ENCODE measurements at places on chromosomes 7 and 10.

DNA sequence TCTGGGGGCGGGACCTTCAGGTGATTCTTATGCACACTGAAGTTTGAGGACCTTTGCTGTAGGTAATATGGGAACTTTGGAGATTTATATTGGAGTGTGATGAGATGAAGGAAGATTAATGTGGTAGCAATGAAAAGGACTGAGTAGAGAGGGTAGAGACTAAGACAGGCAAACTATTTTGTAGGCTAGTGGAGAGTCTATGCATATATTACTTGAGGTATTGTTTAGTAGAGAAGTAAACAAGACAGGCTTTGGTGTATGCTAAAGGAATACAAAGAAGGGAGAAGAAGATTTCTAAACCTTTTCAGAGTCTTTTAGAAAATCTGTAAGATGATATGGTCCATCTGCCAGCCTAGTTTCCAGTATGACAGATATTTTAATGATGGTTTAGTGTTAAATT lies 129.1 kb downstream of the EXOC4 start:
- DNase-seq, result no peak

DNA sequence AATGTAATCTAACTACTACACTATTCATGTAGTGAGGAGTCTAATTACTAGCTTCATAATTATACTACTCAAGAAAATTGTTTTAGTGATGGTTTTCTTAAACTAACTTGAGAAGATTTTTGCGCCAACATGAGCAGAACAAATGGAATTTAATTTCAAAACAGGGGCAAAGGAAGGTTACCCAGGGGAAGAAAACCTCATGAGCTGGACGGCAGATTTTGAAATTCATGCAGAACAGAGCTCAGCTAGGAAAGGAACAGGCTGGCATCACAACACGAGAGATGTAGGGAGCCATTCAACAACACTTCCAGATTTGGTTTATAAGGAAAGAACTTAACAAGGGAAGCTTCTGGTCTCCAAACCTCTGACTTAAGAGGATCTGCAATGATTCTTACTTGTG lies 235.3 kb upstream of the PRKCQ start:
- no peak for DNase-seq

- DNase-seq, result no peak
Observed at GRCh38 chr10:113060201-113061053, 110.4 kb downstream of the TCF7L2 start.

GRCh38 chr10:52486840-52487611 lies 172.9 kb downstream of the DKK1 start:
- no peak for DNase-seq

DNA sequence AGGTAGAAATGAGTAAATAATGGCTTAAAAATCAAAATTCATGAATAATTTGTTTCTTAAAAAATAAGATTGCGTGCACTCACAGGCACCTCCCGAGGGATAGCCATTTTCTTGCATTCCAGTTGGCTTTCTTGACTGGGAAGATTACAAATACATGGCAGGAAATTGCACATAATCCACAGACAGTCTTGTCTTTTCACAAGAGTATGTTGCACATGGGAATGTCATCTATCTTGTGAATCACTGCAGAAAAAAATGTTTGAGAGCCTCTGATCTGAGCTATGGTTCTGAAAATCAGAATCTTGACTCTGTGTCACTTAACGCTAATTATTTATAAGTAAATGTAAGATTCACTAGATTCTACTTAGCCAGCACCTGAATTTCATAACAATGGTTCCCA lies 74.1 kb upstream of the PRKG1 start:
- no peak for DNase-seq

DNA sequence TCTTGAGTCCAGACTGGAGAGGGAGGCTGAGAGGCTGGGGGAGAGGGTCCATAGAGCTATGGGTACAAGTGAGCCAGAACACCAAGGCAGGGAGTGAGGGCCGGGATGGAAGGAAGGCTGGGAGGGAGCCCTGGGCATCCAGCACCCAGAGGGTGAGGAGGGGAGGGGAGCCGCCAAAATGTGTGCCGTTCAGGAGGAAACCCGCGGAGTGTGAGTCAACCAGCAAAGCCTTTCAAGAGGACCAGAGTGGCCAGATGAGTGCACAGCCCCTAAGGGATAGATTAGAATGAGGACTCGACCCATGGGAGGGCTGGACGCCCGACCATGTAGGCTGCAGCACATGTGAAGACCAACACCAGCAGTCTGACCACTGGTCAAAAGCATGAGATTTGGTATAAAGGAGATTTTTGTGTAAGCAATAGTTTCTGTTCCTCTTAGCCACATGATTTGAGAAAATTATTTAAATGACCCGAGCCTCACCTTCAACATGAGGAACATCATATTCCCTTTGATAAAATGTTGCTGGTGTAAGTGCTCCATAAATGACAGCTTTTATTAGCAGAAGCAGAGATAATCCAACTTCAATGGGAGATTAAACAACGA lies 179.7 kb upstream of the GRB10 start:
- DNase-seq, result no peak

DNA sequence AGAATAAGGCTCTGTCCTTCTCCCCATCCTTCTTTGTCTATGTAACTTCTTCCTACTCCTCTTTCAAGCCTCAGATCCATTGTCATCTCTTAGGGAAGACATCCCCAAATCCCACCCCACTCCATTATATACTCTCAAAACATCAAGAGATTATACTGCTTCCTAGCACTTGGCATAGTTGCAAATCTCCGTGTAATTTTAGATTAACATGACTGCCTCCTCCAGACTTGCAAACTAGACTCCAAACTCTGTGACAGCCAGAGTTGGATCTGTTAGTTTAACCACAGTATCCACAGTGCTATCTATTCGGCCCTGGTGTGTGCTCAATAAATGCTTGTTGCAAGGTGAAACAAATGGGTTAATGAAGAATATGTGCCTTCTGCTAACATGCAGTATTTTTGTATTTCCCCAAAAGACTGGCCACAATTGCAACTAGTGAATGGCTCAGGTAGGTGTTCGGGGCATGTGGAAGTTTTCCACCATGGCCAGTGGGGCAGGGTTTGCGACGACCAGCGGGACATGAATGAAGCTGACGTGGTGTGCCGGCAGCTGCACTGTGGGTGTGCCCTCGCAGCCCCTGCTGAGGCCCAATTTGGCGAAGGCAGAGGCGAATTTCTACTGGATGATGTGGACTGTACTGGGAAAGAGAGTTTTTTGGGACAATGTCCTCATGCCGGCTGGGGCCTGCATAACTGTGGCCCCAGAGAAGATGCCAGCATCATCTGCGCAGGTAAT lies 34.5 kb upstream of the C10orf120 start:
- no peak for DNase-seq

GRCh38 chr7:33186192-33186591 lies 56.8 kb downstream of the BBS9 start:
- no peak for DNase-seq

- no peak for DNase-seq
Observed at GRCh38 chr7:157183832-157184231, 45.1 kb downstream of the UBE3C start.

DNA sequence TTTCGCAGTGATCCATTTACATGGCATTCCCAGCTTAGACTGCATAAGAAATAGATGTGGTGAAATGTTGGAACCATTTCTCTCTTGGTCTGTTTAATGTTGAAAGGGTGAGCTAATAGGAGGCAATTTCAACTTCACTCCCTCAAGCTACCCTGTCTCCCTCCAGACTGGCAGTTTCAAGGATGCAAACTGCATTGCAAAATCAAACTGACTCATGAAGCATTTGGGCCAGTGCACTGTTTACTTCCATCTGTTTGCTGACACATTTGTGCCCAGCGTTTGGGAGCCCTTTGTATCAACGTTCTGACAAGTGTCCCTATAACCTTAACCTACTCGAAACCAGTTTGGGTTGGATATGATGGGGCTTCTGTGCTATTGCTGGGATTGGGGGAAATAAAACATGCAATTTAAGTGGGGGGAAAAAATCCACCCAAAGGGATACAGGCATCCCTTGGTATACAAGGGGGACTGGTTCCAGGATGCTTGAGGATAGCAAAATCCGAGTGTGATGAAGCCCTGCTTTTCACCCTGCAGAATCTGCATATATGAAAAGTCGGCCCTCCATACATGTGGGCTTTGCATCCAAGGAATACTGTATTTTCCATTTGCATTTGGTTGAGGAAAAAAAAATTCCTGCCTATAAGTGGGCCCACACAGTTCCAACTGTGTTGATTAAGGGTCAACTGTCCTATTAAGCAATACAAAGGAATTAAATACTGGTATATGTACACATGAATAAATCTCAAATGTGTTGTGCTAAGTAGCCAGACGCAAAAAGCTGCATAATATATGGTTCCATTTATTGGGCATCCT lies 15.6 kb downstream of the RHEB start:
- DNase-seq, result no peak

DNA sequence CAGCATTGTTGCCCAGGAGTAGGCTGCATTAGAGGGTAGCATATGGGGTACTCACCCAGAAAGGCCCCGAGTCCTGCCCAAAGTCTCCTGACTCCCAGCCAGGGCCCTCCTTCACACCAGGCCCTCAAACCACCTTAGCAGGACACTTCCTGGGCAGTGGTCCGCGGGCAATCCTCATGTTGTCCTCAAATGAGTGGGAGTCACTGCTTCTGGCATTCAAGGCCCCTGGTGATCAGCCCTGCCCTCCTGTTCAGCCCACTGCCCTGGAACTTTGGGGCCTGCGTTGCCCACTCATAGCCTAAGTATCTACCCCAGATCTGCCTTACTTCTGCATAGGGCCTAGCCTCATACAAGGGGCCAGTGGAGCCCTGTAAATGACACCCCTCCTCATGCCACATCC lies 70.9 kb upstream of the PRLHR start:
- no peak for DNase-seq

GRCh38 chr10:49134327-49134726 lies 506 bp upstream of the FAM170B start:
- no peak for DNase-seq

- no peak for DNase-seq
Observed at GRCh38 chr10:95214369-95214768, 20.3 kb downstream of the ACSM6 start.

- DNase-seq, result no peak
Observed at GRCh38 chr7:101171442-101171837, 6.1 kb upstream of the VGF start.

- DNase-seq, result no peak
Observed at GRCh38 chr10:92574548-92575261, 812 bp upstream of the IDE start.

DNA sequence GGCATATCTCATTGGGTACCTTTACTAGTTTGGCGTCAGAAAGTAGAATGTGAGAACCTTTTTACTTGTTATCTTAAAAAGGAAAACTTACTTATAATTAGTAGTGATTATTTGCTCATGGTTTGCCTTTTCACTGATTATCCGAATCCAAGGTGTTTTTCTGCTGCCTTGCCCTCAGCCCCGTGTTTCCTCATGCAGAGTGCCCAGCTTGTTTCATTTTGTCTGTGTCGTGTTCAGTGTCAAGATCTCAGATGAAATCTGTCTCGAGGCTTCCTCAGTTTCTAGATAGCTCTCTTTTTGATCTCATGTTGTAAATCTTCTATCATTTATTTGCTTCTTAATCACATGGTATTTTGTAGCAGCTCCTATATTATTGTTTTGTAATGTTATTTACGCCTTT lies 30.1 kb downstream of the RPA3 start:
- DNase-seq, result no peak

- DNase-seq, result no peak
Observed at GRCh38 chr10:83943049-83943448, 196.3 kb upstream of the GHITM start.

DNA sequence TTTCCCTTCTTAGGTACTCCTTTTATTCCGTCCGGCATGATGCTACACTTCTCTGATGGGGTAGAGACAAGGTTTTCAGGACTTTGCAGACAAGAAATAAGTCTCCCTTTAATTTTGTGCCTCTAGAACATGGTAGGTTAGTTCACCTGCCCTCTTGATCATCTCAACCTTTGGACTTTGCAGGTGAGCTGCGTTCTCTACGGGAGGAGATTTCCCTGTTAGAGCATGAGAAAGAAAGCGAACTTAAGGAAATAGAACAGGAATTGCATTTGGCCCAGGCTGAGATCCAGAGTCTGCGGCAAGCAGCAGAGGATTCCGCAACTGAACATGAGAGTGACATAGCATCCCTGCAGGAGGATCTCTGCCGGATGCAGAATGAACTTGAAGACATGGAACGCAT lies 9.2 kb downstream of the CCDC136 start:
- no peak for DNase-seq

DNA sequence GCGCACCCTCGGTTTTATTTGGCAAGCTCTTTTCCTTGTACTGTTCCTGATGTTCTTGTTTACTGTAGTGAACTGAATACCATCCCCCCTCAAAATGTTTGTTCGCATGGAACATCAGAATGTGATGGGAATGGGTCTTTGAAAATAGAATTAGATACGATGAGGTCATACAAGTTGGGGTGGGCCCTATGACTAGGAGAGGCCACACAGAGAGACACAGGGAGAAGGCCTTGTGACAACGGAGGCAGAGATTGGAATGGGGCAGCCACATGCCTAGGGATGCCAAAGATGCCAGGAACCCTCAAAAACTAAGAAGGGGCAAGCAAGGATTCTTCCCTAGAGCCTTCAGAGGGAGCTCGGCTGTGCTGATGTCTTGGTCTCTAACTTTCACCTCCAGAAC lies 123.6 kb downstream of the FAM204A start:
- no peak for DNase-seq

DNA sequence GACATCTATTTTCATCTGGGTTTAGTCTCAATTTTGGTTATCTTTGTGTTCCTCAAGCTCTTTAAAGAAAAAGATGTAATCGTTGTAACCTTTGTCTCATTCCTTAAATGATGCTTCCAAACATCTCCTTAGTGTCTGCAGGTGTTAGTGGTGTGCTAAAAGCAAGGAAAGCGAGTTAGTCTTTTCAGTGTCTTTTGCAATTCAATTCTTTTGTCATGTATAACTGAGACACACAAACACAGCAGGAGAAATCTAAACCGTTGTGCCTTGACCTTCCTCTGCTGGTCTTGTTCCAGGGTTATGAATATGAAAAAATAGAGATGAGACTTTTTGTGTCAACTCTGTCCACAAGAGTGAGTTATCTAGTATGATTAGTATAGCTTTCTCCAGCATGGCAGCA lies 40.7 kb downstream of the PIK3CG start:
- DNase-seq, result no peak

DNA sequence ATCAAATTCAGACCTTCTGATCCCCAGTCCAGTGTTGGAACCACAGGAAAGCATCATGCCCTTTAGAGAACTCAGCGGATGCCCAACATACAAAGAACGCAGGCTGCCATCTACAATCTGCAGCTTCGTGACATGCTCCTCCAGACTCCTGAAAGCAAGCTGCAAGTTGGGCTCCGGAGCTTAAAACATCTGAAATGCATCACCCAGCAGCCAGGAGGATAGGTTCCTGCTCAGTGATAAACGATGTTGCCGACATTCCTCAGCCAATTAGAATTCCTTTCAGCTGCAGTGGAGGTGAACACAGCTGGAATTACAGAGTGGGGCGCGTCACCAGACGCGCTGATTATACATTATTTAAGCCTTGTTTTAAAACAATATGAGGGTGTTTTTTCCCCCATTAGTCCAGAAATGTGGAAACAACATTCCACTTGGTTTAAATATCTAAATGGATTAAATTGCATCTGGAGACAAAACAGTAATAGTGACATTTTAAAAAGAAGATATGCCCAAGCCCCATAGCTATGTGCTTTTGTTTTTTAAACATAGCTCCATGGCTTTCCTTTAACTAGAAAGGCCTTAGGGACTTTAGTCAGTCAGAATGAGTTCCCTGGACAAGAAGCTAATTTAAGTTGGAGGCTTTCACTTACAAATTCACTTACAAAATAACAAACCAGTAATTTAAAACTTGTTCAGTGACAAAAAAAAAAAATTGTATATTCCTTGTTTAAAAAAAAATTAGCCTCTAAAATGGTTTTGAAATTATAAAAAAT lies 6.3 kb downstream of the SMURF1 start:
- no peak for DNase-seq

GRCh38 chr10:30959836-30960210 lies 71.8 kb downstream of the ZNF438 start:
- DNase-seq, result no peak

- DNase-seq, result no peak
Observed at GRCh38 chr10:123140164-123140982, 4.6 kb downstream of the HMX3 start.

Data from activated CD8-positive, alpha-beta memory T cell treated with anti-CD3 and anti-CD28 coated beads for 4 hours (primary cell).